ENCODE measurements at places on chromosomes 11 and 22. TPM values are rescaled to one million over a fixed set of nuclear protein-coding genes. Genes with fewer than 3 reads are reported as not detected.

The HBG1 gene
- not detected for total RNA-seq

GRCh38 chr11:125224391-125225021 is 60.0 kb downstream of the PKNOX2 start:
- no peaks in the 10 kb centered on the region for H3K27me3 ChIP-seq
- DNase-seq, result no peak
- H3K4me3 ChIP-seq, result no peak overlapping the region
- H3K36me3 ChIP-seq, result no peaks in the 10 kb centered on the region
- peak overlapping the region; percentile 17 for H3K27ac ChIP-seq

GRCh38 chr22:36465232-36466021 is 16.0 kb downstream of the TXN2 start:
- no peak overlapping the region for H3K27ac ChIP-seq
- H3K4me3 ChIP-seq, result no peak overlapping the region
- peaks cover 3% of the 10 kb centered on the region for H3K4me1 ChIP-seq
- H3K36me3 ChIP-seq, result no peaks in the 10 kb centered on the region
- no peaks in the 10 kb centered on the region for H3K27me3 ChIP-seq

GRCh38 chr11:71325418-71326327 is 73.3 kb upstream of the SHANK2 start:
- H3K36me3 ChIP-seq, result no peaks in the 10 kb centered on the region
- no peak overlapping the region for H3K4me3 ChIP-seq
- no peaks in the 10 kb centered on the region for H3K27me3 ChIP-seq
- no peak overlapping the region for H3K27ac ChIP-seq
